ENCODE measurements at places on chromosomes 6 and 20. TPM values are rescaled to one million over a fixed set of nuclear protein-coding genes. Genes with fewer than 3 reads are reported as not detected.

Gene KCNK15
- total RNA-seq: 7.7 TPM

Gene FANCE
- total RNA-seq: 1.3 TPM

Gene SPATS1
- total RNA-seq: not detected

Gene PGC
- total RNA-seq: 32,926 TPM

Gene FGD2
- total RNA-seq: 7.1 TPM

Gene HMGN4
- 11.3 TPM for total RNA-seq

Gene TUBB2B
- total RNA-seq: not detected

Gene SEMG1
- total RNA-seq: not detected

Gene PTCHD4
- not detected for total RNA-seq

Gene CCN6
- total RNA-seq: not detected

Gene MAPK13
- 49.6 TPM for total RNA-seq

- no peak for DNase-seq
Observed at GRCh38 chr20:62745279-62745951, 36.8 kb downstream of the NTSR1 start.

DNA sequence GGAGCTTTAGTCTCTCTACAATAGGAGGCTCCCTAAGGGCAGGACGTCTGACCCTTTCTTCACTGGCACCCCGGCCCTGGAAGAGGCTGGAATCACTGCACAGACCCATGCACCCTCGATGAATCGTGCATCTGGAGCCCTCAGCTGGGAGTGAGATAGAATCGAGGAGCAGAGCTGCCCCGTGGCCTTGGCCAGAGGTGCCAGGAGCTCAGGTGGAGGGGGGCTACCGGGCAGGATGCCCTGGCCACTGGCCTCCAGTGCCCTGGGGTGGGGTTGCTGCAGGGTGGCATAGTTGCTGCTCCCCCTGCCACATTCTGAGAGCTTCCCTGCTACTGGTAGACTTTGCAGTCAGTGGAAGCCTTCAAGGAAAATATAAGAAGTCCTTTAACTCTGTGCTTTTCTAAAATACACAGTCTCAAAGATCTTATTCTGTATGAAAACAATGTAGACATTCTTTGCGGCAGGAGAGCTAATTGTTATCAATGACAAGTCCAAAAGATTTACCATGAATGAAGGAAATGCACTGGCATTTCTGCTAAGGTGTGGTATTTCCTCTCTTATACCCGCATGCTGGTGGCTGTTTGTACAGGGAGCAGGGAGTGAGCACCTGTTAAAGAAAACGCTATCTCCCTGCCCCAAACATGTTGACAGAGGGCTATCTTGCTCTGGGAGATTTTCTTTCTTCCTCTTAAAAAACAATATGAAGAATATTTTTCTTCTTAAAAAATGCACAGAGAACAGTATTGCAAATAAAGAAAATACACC lies 122.8 kb downstream of the C6orf118 start:
- DNase-seq: no peak

GRCh38 chr20:62014889-62015537 lies 50.7 kb downstream of the TAF4 start:
- no peak for DNase-seq

DNA sequence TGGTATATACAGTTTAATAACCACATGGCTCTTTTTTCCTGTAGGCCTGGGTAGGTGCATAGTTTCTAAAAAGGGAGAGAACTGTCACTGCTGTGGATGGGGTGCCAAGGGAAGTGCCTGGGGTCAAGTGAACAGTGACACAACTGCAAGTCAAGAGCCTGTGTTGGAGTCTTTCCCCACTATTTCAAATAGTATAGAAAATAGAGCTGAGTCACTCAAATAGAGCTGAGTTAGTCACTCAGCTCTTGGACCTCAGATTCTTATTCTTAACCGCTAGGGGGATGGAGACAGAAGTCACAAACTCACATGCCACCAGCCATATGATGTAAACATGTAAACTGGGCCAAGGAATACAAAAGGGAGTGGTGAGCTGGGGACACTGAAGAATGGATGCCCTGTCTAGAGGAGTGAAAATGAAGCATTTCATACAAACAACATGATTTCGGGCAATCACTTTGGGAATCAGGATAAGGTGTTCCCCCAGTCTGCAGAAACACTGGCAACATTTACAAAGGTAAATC lies 2.1 kb downstream of the NQO2 start:
- no peak for DNase-seq

DNA sequence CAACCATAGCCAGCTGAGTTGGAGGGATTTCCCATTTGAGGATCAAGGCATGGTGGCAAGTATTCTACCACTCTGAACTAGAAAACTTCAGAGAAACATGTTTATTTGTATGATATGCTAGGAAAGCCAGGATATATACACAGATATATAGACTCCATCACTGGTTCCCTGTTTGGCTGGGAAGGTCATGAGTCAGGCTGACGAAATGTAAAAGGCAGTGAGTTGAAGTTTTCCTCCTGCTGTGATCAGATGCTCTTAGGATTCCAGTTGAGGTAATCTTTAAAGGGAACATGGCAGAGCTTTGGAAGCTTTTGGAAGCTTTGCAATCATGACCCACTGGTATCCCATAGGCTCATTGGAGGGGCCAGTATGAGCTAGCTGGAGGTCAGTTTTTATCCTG lies 1369.1 kb downstream of the EPHA7 start:
- no peak for DNase-seq

- peak; percentile 31 for DNase-seq
Observed at GRCh38 chr20:50903353-50904051, 27.7 kb downstream of the ADNP start.

- DNase-seq: no peak
Observed at GRCh38 chr6:146434732-146435390, 108.8 kb upstream of the RAB32 start.

GRCh38 chr6:110488606-110489190 lies 12.3 kb upstream of the SLC22A16 start:
- DNase-seq: no peak

DNA sequence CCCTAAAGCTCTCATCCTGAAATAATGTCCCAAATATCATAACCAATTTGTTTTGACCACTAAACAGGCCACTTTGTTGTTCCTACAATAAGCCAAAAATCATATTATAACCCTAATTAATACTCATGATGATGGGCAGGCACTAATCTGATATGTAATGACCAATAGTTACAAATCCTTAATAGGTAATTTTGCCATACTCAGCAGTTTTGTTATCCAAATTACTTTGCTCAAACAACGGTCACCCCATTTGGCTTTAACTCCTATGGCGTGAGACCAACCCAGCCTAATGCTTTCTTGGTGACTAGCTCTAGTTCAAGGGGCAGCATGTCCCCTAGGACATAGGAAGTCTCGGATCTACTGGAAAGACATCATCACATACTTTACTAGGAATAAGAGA lies 123.2 kb upstream of the ID4 start:
- no peak for DNase-seq

GRCh38 chr6:5366941-5367340 lies 105.6 kb downstream of the FARS2 start:
- DNase-seq: no peak

DNA sequence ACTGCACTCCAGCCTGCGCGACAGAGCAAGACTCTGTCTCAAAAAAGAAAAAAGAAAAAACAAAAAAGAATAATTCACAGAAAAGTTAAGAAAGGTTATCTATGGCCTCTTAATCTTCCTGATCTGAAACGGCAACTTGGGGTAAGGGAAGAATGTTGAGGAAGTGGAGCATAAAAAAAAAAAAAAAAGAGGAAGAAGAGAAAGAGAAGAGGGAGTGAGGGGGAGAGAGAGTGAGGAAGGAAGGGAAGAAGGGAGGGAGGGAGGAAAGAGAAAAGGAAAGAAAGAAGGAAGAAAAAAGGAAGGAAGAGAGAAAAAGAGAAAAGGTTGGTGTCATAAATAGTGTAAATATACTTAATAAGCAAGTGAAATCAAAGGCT lies 68.9 kb upstream of the NCOA3 start:
- DNase-seq: no peak

- no peak for DNase-seq
Observed at GRCh38 chr6:87923389-87924050, 124.1 kb upstream of the SPACA1 start.

DNA sequence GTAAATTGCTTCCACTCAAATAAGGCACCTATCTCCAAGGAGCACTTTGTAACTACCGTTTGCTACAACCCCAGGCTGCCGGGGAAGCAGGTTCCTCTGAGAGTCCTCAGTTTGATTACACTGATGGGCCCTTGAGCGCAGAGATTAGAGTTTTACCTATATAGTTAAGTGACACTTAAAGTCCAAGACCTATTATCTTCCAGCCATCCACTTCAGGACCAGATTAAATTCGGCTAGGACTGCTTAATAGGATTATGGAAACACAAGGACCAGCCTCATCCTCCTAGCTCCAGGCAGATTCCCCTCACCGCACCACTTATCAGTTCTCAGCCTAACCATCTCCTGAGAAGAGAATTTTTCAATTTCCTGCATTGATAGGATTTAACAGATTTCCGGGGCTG lies 64.7 kb upstream of the TIAM2 start:
- DNase-seq: no peak

DNA sequence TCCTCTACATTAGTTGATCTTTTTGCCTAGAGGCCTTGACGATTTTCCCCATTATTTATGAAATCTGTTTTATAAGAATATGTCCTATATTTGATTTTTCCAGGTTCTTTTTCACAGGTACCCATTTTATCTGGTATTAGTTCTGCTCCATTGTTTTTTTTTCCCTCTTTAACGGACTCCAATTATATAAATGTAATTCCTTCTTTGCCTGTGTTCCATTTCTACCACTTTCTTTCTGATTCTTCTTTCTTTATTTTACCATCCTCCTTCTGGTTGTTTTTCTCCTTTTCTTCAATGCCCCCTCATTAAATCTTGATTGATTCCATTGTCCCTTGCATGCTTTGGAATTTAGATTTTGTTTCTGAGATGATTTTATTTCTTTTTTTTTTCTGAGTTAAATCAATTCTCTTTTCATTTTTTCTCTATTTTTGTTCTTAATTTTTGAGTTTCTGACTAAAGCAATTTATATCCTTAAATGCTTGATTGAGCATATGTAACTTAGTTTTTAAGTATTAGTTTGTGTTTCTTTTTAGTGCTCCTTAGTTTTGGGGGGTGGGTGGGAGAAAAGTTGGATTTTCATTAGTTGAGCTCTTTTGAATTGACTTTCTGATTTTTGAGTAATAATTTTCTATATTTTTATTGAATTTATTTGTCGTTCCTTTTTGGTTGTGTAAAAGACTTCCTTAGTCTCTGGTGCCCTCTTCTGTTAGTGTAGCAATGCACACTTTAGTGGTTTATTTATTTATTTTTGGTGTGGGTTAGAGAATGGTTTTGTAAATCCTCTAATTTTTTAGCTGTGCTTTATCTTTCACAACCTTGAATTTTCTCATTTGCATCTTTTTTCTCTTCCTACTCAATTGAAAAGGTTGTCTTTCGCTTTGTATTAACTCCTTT lies 140.8 kb downstream of the FARS2 start:
- DNase-seq: no peak

DNA sequence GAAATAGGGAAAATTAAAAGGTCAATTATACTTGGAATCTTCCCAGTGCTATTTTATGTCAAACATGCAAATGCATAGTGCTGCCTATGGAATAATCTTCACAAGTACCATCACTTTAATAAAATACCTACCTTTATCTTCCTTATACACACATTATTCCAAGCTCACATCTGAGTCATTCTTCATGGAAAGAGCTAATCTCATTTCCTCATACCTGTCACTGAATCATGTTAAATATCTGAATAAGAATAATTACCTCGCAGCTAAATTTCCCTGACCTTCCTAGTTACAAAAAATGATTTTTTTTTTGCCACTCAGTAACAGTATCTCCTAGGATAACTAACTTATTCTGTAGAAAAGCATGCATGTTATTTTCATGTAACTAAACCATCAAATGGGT lies 661.4 kb upstream of the HS3ST5 start:
- no peak for DNase-seq

- DNase-seq: no peak
Observed at GRCh38 chr6:166954118-166954713, 2.1 kb downstream of the RNASET2 start.

DNA sequence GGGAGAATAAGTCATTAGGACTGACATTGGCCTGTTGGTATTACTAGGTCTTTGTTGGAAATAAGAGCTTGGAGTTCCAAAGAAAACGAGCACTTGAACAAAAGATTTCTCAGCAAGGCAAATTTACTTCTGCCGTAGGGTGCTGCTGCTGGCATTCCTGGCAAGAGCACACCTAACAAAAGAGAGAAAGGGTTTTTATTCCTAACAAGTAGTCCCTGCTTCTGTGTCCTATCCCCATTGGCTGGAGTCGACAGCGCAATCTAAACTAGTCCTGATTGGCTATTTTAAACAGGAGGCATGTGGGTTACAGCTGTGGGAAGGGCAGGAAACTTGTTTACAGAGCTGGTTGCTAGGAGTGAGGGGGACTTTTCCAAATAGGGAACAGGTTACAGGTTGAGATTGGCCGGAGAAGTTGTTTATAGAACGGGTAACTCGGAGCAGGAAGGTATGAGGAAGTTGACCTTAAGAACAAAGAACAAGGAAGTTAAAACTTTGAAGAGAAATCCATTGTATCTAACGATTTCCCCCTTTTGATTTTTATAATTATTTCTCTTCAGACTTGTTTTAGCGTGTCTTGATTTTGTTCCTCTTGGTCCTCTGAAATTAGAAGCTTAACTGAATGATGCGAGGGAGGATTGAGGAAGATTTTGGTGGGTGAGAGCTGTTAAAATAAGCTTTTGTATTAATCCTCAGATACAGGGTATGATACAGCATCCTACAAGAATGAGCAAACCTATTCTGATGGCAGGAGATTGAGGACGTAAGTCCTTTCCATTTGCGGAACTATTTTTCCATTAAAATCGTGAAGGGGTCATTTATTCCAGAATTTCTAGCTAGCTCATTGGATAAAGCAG lies 3.4 kb upstream of the ZNFX1 start:
- DNase-seq: peak; percentile 71

DNA sequence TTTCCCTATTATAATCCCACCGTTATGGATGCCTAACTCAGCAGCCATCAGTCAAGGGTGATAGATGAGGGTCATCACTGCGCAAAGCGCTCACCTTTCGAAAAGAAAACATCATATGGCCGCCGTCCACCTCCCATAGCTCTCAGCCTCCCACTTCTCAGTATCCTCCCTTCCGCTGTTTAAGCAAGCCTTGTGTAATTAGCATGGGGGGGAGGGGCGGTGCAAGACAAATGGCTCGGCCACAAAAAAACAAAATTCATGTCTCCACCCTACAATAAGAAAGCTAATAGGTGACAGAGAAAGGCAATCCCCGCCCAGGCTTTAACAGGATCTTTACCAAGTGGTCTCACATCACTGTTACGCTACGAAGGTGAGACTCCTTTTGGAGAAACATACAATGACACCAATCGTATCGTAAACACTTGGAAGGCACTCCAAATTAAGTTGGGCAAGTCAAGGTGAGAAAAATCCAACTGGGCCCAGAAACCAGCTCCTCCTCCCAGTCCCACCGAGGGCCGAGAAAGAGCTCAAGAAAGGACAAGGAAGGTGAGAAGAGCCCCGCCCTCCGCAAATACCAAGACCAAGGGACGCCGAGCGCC lies 645 bp downstream of the DDX39B start:
- DNase-seq: no peak
